ENCODE measurements at places on chromosomes 6 and 20. TPM values are rescaled to one million over a fixed set of nuclear protein-coding genes. Genes with fewer than 3 reads are reported as not detected.

Gene SCRT2
- 2.9 TPM for total RNA-seq

Gene MUC22
- not detected for total RNA-seq

Gene POPDC3
- 0.27 TPM for total RNA-seq

DNA sequence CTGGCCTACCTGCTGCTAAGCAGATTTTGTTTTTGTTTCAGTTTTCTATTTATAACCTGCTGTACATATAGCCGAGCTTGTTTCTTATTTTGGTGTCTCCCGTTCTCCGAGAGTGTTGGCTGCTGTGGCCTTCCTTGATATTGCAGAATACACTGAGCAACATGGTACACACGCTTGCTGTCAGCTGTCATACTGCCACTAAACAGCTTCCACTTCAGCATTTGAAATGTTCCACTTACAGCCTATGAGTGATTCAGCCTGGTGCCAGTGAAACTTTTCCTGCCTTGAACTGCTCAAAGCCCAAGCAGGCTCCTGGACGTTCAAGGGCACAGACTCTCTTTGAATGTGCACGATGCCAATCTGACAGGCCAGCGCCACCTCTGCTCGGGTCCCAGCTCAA, 87.1 kb downstream of the PSMG4 start:
- DNase-seq = no peak

DNA sequence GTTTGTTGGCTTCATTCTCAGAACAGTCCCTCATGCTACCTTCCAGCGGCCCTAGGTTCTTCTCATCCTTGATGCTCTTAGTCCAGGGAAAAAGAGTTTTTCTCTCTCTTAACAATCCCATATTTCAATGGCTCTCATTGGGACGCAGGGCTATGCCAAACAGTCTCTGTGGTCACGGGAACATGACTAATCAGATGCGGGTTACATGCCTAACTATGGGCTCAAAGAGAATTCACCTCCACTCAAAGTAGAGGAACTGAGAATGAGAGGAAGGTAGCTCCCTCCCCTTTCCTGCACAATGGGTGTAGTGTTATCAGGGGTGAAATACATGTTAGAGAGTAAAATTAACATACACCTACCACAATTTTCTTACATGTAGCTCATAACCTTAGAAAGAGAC, 18.1 kb upstream of the ATRN start:
- DNase-seq = no peak

- no peak for DNase-seq
These were observed 74.9 kb downstream of the FOXO3 start for GRCh38 chr6:108635505-108636226.
